A549 (cell line): ENCODE measurements at places on chromosomes 1 and 21.
A peak's percentile ranks its signal among the peaks of the same experiment; 100 is the strongest.

DNA sequence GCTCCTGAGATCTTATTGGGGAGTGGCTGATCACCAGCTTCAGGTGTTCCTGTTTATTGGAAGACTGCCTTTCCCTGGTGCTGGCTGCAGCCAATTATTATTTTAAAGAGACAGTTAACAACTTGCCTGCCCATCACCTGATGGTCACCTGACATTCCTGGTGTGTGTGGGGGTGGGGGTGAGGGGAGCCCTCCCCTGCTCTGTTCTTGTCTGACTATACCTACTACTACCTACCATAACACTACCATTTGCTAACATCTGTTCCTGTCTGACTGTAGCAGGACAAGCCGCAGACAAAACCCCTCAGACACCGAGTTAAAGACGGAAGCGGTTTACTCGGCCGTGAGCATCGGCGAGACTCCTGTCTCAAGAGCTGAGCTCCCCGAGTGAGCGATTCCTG, 54.9 kb upstream of the NBPF3 start:
- no peak for DNase-seq

GRCh38 chr1:185562461-185563359, 171.5 kb upstream of the HMCN1 start:
- DNase-seq: no peak

DNA sequence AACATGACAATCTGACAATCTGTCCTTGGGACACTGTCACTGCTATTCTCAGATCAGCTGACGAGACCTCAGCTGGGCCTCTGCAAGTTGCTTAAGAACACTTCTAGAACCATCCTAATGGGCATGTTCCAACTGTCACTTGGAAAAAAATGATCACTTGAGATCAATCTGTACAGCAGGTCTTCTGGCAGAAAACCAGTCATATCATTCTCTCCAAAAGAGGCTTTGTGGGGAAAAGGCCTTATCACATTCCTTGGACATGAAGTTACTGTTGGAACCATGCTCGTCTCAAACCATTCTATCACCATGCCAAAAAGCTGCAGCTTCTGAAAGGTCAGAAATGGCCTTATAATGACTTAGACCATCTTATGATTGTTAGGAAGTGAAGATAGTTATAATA, 744.2 kb downstream of the USP25 start:
- DNase-seq: no peak

GRCh38 chr1:78673120-78673519, 23.5 kb downstream of the IFI44 start:
- DNase-seq: no peak

DNA sequence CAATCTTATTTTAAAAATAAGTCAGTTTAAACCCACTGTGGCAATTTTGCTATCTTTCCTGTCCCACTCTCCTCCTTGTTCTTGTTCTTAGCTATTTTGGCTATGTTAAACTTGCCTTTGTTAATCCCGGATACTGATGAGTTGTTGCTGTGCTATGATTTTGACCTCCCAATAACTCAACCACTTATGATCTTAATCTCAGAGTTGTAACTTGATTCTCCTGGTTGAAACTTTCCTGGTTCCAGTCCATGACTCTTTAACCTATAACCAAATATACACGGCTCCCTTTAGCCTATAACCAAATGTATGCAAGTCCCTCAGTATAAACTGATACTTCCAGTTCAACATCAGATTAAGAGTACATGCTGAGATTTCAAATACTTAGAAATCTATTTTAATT, 15.6 kb upstream of the ACADM start:
- no peak for DNase-seq

- no peak for DNase-seq
Observed at GRCh38 chr1:30514137-30514654, 209.2 kb downstream of the MATN1 start.

GRCh38 chr1:19622204-19622603, 21.9 kb upstream of the NBL1 start:
- no peak for DNase-seq

GRCh38 chr1:207024202-207025145, 8.1 kb downstream of the C1orf116 start:
- DNase-seq: no peak

- DNase-seq: no peak
Observed at GRCh38 chr1:100893718-100894117, 924 bp downstream of the EXTL2 start.

DNA sequence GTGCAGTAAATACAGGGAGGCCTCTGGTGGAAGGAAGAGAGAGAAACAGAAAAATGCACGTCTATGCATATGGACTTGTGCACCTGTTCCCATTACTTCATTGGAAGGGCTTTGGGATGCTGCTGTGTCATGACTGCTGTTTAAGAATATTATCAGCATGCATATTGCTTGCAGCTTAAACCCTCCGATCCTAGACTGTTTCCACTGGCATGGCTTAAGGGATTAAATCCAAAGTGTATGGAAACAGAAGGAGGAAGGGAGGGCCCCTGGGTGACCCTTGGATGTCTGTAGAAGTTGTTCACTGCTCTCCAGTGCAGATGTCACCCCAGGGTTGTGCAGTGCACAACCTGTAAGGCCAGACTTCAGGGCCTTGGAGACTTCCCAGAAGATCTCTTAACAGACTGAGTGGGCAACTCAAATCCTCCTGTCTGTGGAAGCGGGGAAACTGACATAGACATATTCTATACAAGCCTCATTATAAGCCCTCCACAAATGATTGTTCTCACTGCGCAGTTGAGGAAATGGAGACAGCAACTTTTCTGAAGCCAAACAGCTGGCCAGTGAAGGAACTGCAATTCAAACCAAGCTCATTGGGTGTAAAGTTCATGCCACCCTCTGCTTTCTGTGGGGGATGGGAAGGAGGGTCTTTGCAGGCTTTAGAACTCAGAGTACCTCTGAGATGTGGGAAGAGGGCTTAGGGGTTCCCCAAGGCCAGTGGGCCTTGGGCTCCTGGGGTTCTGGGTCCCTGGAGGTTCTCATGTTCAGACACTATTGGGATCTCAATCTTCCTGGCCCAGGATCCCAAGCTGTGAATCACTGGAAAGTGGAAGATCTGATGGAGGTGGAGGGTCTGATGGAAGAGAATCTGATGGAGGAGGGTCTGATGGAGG, 73.8 kb downstream of the UMODL1 start:
- no peak for DNase-seq

- peak; percentile 34 for DNase-seq
Observed at GRCh38 chr1:16013220-16013907, 4.5 kb downstream of the HSPB7 start.

GRCh38 chr1:151106894-151107293, 36.3 kb downstream of the GABPB2 start:
- DNase-seq: no peak

- DNase-seq: no peak
Observed at GRCh38 chr1:217078078-217078690, 355.0 kb upstream of the ESRRG start.

- no peak for DNase-seq
Observed at GRCh38 chr1:166368030-166368429, 201.2 kb upstream of the FAM78B start.

DNA sequence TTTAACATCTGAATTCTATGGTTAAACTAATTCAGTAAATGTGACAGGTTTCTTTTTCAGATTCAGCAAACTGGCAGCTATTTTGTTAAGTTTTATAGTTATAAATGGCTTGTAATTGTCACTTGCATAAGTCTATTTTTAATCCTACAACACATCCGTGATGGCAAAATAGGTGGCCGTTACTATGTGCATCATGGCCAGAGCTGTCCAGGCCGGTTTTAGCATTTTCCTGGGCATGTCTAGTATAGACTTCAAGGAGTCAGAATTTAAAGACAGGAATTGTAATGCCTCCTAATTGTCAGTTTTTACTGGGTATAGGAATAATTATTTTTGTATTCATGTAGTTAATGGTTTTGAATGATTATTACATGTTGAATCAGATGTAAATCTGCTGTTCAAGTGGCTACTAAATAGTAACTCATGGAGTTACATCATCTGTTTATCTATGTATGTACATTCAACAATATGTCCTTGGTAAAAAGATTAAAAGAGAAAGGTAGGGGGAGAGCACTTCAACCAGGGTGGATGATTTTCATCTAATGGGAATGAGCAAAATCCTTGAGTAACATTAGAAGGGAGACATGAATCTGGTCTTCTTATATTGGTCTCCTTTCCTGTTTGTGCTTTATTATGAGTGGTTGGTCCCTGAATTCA, 3.2 kb upstream of the B3GALT2 start:
- DNase-seq: no peak

- DNase-seq: no peak
Observed at GRCh38 chr1:29236712-29237128, 398 bp downstream of the PTPRU start.

- peak; percentile 67 for DNase-seq
Observed at GRCh38 chr1:39788758-39789570, at the start of gene BMP8B. Gene BMP8B, minus strand, starts transcription at chr1:39788865. Its CDS starts 380 bp downstream, at chr1:39788485.

GRCh38 chr1:40036574-40036973, 4.0 kb upstream of the CAP1 start:
- DNase-seq: no peak

DNA sequence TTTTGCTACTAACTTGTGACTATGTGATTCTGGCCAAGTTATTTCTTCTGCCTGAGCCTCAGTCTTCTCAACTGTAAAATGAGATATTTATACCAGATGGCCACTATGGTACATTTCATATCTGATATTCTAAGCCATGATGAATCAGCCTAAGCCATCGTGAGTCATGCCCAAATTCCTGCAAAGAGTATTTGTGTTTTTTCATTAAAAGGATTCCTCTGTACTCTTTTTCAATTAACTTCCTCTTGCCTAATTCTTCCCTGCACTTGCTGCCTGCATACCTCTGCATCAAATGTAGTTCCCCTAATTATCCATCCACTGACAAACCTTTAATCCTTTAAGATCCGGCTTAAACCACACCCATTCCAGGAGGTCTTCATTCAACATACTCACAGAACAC, 575.1 kb upstream of the BEND5 start:
- DNase-seq: no peak

GRCh38 chr1:18568489-18568888, 62.2 kb upstream of the PAX7 start:
- DNase-seq: no peak

DNA sequence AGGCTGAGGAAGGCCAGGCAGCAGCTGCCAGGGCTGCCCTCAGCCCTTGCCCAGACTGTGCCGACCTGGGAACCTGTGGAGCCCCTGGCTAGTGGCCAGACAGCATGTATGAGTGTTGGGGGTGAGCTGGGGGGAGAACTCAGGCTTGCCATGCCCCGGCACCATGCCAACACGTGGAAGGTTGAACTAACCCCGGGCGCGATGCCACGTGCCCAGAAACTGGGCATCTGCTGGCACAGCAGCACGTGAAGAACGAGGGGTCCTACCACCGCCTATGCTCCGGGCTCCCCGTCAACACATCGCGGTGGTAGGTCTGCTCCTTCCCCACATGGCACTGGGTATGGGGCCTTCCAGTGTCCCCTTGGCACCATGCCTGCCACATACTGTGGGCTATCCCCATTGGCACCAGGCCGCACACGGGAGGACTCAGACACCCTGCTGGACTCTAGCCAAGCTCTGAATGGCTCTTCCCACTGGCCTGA, 68.7 kb downstream of the CASZ1 start:
- no peak for DNase-seq

GRCh38 chr1:228784181-228784580, 48.9 kb downstream of the RHOU start:
- no peak for DNase-seq
